ENCODE measurements at places on chromosomes 6 and 20.
A peak's percentile ranks its signal among the peaks of the same experiment; 100 is the strongest.

DNA sequence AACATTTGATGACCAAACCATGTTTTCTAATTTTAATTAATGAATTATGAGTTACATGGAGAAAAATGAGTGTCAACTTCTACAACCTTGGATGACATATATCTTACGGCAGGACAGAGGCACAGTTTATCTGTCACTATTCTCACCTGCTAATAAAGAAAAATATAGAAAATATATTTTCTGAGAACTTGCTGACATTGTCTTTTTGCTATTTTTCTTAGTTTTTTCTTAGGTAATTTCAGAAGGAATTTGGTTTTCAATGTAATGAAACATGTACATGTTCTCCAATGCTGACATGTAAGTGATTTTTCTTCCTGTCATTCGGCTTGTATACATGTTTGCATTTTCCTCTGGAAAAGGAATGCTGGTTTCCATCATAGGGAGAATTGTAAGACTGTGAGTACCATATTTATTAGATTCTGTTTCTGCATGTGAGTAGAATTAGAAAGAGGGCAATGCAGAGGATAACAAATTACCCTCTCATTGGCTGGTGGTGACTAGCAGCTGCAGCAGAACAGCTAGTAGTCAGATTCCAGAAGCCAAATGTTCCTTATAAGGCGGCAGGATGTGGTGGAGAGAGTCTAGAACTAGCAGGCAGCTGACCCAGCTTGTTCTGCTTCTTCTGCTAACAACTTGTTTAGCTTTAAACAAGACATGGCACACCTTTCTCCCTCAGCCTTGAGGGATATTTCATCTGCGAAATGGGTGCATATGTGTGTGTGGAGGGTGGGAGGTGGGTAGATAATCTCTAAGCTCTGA, 132.8 kb upstream of the SPACA1 start:
- no peak for DNase-seq

GRCh38 chr6:82095091-82095490, 152.5 kb downstream of the IBTK start:
- DNase-seq = no peak

DNA sequence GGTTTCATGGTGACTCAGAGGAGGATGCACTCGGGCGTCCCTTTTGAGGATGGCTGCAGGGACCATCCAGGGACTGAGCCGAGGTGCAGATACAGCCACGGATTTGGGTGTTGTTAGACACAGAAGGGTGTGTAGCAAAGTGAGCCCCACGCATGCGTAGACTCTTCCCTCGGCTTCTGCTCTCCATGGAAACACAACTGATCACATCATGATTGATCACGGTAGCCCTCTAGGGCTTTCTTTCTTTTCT, 606 bp upstream of the ULBP1 start:
- no peak for DNase-seq

GRCh38 chr6:76843054-76843822, 620.1 kb downstream of the HTR1B start:
- DNase-seq = no peak

- DNase-seq = peak; percentile 94
These were observed 70.4 kb downstream of the SLC22A23 start for GRCh38 chr6:3386374-3386857.

GRCh38 chr20:24987873-24988835, 4.4 kb downstream of the APMAP start:
- DNase-seq = no peak

DNA sequence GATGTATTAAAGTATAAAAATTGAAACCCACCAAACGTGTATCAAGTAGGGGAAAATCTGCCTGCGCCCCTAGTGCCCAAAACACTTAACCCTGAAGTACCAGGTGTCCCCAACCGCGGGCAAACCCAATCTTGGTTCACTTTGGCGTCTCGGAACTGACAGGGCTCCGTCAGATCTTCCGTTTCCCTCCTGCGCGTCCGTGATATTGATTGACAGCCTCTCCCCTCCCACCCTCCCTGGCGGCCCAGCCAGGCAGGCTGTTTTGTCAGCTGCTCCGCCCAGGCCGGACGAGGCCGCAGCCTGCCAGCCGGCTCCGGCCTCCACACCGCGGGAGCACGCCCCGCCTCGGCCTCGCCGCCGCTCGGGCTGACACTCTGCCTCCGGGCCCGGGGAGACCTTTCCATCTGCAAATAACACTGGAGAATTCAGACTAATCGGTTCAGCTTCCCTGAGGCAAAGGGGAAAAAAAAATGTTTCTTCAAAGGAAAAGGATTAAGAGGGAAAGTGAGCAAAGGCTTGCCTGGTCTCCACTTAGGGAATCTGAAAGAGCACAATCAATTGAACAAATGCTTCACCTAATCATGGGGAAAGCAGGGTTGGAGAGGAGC, 234.9 kb upstream of the MCHR2 start:
- peak; percentile 22 for DNase-seq

GRCh38 chr6:158388727-158389126, 76.5 kb downstream of the TULP4 start:
- no peak for DNase-seq

DNA sequence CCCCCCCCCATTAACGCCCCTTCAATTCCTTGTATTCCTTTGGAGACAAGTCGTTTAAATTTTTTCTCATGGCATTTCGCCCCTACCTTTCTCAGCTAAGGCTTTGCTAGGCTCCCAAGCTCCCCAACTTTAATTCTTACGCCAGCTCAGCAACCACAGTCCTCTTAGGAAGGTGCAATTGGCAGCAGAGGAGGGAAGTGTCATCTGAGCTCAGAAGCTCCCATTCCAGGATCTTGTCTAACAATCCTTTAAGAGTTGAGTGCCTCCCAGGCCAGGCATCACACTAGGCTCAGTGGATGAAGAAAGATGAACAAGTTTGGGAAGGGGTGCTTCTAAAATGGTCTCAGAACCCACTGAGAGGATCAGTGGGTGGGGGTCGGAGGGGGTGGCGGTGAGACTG, 131.2 kb upstream of the AKAP12 start:
- no peak for DNase-seq

- DNase-seq = no peak
These were observed 22.6 kb downstream of the PLCB1 start for GRCh38 chr20:8154638-8155037.

DNA sequence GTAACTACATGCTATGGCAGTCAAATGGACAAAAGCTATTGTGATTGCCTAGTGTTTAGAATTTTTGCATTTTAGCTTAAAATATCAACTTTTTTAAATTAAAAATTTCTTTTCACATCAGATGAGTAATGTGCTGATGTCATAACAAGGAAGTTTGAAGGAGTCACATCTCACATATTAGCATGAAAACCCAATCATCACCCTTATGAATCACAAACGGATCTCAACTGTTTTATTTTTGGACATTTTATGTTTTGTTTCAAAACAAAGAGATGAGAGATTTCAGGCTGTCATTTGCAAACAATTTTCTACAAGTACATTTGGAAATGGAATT, 53.6 kb upstream of the TRERF1 start:
- DNase-seq = no peak

GRCh38 chr6:53273370-53273769, 75.4 kb downstream of the ELOVL5 start:
- no peak for DNase-seq

DNA sequence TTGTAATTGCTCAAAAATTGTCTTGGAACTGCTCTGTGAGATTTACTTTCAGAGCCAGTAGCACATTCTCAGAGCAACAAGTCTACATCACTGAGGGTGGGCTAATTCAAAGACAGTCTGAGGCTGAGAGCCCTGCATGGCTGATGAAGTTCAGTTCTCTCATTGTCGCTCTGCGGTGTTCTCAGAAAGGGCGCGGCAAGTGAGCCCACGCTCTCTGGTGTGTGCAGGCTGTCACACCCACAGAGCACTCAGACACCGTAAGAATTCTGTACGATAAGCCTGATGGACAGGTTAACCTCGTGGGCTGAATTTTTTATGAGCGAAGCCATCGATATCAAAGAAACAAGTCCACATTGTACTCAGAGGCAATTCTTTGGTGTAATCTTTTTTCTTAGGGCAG, 557.8 kb downstream of the HACE1 start:
- DNase-seq = no peak

DNA sequence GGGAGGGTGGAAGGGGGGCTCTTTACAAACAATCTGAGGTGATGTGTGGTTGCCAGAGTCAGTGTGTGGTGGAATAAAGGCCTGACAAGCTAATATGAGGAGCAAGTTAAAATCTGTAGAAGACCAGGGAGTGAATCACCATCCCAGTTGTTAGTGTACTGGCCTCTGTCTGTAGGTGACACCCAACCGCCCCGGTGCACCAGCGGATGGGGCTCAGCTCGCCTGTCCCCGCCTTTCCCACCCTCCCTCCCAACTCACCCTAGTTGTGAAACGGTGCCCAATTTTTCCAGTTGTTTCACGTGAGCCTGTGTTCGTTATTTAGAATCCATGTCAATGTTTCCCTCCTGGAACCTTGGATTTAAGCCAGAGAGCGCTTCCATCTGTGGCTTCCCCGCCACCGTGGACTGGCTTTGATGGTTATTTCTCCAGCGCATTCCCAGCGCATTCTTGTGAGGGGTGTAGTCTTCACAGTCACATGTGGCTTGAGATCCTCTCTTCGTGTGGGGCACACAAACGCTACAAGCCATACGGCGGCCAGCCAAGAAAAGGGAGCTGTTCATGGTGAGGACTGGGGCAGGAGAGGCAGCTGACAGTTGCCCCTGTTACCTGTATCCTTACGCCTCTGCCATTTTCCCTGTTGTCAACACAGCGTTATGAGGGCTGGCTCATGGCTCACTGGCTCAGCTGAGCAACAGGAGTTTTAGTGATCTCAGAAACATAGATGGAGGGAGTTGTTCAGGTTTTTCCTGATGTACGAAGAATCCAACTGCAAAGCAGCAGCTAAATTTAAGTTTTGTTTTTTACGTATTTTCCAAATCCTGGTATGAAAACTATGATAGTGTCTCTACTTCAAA, 137.6 kb downstream of the ZDHHC14 start:
- DNase-seq = no peak

GRCh38 chr6:28897369-28897745, 26.4 kb downstream of the TRIM27 start:
- DNase-seq = no peak

DNA sequence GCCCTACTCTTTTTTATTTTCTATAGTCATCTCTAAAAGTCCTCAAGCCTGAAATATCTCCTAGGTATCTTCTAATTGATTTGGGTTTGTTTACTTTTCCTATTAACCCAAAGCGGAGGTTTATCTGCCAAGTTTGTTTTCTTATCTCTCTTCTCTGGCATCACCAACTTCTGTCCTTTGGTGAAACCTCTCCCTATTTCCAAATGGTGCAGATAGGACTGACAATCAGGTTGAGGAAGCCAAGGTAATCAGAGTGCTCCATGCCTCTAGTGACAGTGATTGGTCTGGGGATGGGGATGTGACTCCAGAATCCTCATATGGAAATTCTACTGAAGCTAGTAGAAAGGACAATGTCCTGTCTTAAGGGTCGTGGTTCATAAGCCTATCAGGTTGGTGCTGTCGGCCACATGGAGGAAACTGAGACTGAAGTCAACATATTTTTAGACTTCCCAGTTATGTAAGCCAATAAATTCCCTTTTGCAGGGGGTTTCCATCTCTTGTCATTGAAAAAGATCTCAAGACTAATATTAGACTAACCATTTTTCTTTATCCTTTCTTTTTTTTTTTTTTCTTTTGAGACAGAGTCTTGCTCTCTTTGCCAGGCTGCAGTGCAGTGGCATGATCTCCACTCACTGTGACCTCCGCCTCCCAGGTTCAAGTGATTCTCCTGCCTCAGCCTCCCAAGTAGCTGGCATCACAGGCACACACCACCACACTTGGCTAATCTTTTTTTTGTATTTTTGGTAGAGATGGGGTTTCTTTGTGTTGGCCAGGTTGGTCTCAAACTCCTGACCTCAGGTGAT, 28.0 kb downstream of the KIF6 start:
- no peak for DNase-seq

- no peak for DNase-seq
These were observed 502 bp upstream of the HACE1 start for GRCh38 chr6:104860221-104860620.

DNA sequence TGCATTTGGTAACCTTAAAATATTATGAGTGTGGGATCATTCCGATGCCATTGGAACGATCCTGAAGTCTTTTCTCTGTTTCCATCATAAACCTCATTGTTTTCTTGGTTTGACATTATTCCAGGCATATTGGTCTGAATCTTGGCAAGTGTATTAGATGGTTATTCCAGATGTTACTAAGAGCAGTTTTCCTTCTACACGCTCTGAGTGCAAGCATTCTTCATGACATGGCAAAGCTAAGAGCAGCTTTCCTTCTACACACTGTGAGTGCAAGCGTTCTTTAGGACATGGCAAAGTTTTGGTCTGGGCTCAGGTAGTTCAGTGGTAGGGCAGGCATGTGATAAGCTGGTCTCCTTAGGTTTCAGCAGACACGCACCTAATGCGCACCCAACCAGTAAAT, 53.0 kb downstream of the SMOC2 start:
- no peak for DNase-seq

DNA sequence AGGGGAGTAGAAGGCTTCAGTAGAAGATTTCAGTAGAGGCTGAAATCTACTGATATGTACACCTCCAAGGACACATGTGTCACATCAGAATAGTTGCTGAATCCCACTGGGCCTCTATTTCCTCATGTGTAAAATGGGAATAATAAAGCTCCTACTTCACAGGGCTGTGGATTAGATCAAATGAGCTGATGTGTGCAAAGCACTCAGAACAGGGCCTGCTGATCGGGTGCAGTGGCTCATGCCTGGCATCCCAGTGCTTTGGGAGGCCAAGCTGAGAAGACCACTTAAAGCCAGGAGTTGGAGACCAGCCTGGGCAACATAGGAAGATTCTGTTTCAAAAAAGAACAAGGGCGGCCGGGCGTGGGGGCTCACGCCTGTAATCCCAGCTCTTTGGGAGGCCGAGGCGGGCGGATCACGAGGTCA, 8.1 kb upstream of the AP5S1 start:
- no peak for DNase-seq

- no peak for DNase-seq
These were observed 482.4 kb upstream of the MMS22L start for GRCh38 chr6:97765461-97765860.
